ENCODE measurements at places on chromosomes 11 and 22. TPM values are rescaled to one million over a fixed set of nuclear protein-coding genes. Genes with fewer than 3 reads are reported as not detected.

The WBP2NL gene
- total RNA-seq = not detected

The LYVE1 gene
- 441 TPM for total RNA-seq

DNA sequence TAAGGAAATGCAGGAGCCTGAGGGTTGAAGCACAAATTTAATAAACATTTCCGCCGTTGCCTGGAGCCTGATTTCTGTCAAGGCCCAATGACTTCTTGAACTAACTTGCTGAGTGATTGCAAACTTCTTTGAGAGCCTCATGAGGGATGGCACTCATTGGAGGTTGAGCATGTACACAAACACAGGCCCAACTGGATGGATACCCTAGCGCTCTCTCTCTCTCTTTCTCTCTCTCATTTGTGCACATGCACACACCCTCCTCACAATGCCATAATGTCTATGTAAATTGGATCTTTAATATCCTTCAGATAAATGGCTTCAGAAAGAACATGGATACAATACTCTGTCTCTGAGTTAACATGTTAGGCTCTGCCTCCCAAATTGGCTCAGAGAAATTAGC, 597.7 kb upstream of the CADM1 start:
- no peak for DNase-seq

DNA sequence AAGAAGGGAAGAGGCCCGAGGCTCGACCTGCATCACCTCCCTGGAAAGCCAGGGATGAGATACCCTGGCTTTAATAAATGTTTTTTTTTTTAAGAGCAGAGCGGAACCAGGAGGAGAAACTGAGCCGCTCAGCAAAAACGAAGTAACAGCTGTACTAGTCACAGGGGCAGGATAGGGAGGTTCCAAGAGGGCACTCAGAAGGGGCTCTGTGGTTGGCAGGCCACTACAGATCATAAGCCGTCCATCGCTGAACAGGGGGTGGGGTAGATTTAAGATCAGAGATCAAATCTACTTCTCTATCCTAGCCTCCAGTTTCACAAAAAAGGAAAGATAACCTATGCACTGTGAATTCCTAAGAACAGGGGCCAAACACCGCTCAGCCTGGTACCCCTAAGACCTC, 625 bp downstream of the EIF3D start:
- DNase-seq = peak; percentile 52

- DNase-seq = no peak
These were observed 8.7 kb downstream of the POU2AF1 start for GRCh38 chr11:111370270-111370901.

DNA sequence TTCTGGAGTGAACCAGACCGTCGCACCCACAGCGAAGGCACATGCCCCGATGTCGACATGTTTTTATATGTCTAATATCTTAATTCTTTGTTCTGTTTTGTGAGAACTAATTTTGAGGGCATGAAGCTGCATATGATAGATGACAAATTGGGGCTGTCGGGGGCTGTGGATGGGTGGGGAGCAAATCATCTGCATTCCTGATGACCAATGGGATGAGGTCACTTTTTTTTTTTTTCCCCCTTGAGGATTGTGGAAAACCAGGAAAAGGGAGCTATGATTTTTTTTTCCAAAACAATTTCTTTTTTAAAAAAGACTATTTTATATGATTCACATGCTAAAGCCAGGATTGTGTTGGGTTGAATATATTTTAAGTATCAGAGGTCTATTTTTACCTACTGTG, 49.2 kb upstream of the OR4B1 start:
- no peak for DNase-seq

DNA sequence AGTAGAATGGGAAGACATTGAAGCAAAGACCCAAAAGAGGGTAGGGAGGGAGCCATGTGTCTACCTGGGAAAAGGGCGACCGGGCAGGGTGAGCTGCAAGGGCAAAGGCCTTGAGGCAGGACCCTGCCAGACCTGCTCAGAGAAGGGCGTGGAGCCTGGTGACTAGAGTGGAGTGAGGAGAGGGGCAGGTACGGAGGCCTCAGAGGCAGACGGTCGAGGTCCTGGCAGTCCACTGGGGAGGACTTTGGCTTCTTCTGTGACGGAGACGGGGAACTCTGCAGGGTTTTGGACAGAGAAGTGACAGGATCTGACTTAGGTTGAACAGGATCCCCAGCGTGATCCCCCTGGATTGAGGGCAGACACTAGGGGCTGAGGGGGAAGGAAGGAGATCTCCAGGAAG, 12.9 kb downstream of the RIBC2 start:
- DNase-seq = no peak

Data from dermis microvascular lymphatic vessel endothelial cell (primary cell).